Stimulated activated CD8-positive, alpha-beta memory T cell treated with anti-CD3 and anti-CD28 coated beads, Interleukin-7, amount 100 ng/mL, for 24 hours (primary cell): ENCODE measurements at places on chromosomes 2 and 18.

DNA sequence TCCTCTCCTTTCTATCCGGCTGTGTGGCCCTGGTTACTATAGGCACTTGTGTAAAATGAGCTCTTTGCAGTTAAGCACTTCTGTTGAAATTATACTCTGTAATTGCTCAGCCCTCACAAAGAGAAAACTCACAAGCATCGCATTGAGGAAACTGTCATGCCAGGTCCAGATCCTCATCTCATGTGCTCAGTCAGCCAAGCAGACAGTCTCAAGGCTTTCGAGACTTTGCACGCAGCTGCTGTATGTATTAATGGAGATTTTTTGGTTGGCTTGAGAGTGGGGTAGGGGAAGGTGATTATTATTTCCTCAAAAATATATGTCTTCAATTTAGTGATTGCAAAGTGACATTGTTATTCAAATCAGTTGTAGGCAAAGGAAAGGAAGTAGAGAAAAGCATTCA, 33.0 kb upstream of the PHLPP1 start:
- no peak for DNase-seq

- no peak for DNase-seq
These were observed 24.9 kb downstream of the ZNF892 start for GRCh38 chr2:95232232-95232631.

GRCh38 chr18:59208602-59209125, 11.3 kb upstream of the GRP start:
- no peak for DNase-seq

- no peak for DNase-seq
These were observed 236.4 kb downstream of the PIEZO2 start for GRCh38 chr18:10912790-10913545.
